ENCODE measurements at places on chromosomes 3 and 15.
A peak's percentile ranks its signal among the peaks of the same experiment; 100 is the strongest.

DNA sequence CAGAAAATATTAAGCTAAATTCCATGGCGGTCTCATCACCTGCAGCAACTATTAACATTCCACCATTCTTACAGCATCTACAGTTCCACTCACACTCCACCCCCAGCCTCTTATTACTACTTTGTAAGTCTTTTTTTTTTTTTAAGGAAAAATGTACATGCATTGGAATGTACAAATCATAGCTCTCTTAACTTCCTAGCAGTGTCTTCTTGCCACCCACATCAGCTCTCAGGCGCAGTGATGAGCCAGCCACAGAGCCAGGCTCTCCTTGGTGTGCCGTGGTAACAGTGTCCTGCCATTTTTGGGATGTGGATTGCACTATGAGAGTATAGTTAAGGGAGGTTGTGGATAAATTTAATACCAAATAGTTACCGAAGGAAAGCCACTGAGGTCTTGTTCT, 17.8 kb downstream of the ABHD17C start:
- no peak for DNase-seq

DNA sequence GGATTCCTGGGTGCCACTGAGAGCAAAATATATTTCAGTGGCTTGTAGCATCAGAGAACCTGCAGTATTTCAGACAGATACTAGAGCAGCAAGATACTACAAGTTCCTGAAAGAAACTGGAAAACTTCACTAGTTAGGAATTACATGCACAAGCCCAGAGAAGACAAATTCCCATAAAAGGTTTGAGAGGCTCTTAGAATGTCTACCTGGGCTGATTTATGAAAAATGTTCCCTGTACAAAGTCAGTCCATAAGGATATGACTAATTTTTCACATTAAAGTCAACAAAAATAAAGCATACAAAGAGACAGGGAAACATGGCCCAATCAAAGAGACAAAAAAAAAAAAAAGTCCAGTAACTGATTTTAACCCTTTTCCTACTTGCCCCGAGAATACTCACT, 302.6 kb downstream of the POLQ start:
- no peak for DNase-seq

- no peak for DNase-seq
Measured at GRCh38 chr3:24235121-24235520, 259.5 kb downstream of the THRB start.

DNA sequence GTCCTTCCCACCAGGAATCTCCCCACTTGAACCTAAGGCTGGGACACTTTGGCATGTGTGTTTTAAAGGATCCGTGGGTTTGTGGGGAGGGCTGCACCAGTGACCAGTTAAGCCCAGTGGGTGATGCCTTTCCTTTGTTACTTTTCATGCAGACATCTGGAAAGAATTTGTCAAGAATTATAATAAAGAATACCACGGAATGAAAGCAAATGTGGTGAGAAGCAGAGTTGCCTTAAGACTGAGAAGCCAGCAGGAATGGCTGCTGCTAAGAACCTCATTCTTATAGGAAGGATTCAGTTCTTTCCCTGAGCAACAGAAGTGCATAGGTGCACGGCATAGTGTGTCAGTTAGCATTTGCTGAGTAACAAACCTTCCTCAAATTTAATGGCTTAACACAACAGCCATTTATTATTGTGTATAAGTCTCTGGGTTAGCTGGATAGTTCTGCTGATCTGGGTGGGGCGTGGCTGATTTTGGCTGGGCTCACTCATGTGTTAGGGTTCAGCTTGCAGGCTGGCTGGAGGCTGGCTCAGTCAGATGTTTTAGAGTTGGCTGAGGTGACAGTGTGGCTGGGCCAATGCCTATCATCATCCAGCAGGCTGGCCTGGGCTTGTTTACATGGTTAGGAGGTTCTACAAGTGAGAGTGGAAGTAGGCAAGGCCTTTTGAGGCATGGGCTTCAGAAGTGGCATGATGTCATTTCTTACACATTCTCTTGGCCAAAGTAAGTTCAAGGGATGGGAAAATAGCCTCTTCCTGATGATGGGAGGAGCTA, 262.7 kb upstream of the CTDSPL start:
- no peak for DNase-seq

DNA sequence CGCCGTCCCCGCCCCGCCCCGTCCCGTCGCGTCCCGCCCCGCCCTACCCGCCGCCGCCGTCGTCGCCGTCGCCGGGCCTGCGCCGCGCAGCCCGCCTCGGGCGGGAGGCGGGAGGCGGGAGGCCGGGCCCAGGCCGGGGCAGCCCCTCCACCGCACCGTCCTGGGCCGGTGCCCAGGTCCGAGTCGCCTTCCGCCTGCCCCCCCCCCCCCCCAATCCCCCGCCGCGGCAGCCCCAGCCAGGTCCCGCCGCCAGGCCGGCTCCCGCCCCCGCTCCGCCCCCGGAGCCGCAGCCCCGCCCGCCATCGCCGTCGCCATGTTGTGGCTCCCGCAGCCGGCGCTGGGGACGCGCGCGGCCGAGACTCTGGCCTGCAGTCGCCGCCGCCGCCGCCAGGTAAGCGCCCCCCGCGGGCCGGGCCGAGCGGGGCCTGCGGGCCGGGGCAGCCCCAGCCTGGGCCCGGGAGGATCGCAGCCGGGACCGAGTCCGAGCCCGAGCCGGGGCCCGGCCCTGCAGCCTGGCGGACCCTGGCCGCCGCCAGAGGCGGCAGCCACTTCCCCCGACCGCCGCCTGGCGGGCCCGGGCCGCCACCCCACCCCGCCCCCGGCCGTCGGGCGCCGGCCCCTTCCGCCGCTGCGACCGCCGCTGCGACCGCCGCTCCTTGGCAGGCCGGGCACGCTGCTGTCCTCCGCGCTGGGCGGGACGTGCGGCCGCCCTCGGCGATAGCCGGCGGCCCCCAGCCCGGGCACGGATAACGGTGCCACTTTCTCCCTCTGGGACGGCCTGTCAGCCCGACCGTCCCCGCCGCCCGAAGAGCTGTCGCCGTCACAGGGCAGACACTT, at the start of gene ZNF592:
TSS of gene ZNF592 (plus strand) at position 319 of the 837 bp plus-strand sequence. CDS start 34,084 bp downstream, outside the sequence.
- DNase-seq: peak; percentile 82

DNA sequence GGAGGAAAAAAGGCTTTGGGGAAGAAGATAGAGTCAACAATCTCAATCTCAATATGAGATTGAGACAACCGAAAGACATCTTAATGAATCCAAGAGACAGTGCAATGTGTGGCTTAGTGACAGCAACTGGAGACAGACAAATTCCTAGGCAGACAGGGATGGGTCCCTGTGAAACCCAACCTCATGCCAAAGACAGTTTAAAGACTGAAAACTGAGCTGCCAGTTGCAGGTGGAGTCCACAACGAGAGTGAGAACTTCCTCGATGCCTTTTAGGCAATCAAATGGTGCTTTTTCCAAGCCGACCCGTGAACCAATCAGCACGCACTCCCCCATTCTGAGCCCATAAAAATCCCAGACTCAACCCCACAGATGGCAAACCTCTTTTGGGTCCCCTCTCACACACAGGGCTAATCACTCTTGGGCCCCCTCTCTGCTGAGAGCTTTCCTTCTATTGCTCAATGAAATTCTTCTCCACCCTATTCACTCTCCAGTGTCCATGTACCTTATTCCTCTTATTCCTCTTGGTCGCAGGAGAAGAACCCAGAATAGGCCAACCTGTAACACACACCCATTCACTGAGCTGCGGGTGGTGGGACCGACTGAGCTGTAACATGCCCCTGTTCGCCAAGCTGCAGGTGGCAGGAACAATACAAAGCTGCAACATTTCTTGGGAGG, 34.8 kb downstream of the ZMAT3 start:
- DNase-seq: no peak

GRCh38 chr3:177475356-177475665, 278.0 kb upstream of the TBL1XR1 start:
- DNase-seq: no peak

GRCh38 chr15:75672646-75673425, 25.1 kb downstream of the SNX33 start:
- no peak for DNase-seq

- DNase-seq: no peak
Measured at GRCh38 chr3:69085168-69085832, 563 bp downstream of the ARL6IP5 start.

GRCh38 chr3:167976516-167977361, 119.0 kb downstream of the GOLIM4 start:
- no peak for DNase-seq

DNA sequence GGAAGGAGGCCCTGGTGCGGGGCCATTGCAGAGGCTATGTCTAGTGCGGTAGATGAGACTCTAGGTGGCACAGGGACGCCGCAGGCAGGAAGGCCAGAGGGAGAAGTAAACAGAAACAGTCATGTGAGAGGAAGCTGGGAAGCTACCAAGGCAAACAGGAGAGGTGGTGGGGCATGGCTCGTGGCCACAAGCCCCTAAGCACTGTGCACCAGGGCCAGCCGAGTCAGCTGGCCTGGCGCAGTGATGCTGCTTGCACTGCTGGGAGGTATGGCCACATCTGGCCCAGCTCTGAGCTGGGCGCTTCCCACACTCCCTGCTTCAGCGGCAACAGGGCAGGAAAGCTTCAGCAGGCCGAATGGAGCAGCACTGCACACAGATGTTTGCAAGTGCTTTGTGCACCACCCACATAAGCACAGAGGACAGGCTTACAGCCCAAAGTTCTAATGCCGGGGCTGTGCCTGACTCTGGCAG, 76.6 kb downstream of the SRGAP3 start:
- DNase-seq: no peak

DNA sequence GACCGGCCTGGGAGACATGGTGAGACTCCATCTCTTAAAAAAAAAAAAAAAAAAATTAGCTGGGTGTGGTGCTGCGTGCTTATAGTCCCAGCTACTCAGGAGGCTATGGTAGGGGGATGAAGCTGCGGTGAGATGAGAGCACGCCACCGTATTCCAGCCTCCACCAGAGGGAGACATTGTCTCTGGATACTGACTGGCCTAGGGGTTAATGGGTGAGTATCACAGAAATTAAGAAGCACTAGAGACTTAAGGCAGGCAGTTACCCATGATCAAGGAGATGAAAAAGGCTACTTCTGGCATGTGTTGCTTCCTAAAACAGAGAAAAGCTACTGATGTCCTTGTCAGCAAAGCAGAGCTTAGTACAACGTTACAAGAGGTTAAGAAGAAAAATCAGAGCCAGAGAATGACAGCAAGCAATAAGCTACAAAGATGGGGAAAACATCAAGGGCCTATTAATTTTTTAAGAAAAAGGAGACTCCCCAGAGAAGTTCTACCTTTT, 8.6 kb downstream of the TFRC start:
- peak; percentile 55 for DNase-seq

DNA sequence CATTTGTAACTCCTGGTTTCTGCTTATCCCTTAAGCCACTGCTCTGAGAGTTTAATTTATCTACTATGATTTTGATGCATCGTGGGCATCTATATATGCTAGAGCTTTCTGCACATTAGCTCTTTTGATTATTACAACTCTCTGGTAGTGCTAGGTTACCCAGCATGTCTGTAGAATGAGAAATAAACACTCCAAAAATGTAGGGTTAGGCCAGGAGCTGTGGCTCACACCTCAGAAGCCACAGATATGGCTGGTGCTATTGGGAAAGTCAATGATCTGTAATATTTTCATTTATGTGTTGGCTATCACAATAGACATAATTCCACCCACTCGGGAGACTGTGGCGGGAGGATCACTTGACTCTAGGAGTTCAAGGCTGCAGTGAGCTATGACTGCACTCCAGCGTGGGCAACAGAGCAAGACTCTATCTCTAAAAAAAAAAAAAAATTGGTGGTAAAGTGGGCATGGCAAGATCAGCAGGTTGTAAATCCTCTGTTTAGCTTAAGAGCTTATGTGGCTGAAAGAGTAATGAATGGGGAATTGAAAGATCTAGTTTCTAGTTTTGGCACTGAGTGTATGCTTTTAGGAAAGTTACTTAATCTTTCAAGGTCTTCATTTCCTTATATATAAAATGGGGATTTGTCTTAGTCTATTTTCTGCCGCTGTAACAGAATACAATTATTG, 6.3 kb downstream of the TIGIT start:
- DNase-seq: no peak

GRCh38 chr3:142275856-142276255, 50.5 kb upstream of the GK5 start:
- DNase-seq: no peak

- DNase-seq: no peak
Measured at GRCh38 chr3:11364181-11364580, 92.0 kb downstream of the ATG7 start.

- no peak for DNase-seq
Measured at GRCh38 chr3:67011414-67012131, 13.5 kb downstream of the KBTBD8 start.

DNA sequence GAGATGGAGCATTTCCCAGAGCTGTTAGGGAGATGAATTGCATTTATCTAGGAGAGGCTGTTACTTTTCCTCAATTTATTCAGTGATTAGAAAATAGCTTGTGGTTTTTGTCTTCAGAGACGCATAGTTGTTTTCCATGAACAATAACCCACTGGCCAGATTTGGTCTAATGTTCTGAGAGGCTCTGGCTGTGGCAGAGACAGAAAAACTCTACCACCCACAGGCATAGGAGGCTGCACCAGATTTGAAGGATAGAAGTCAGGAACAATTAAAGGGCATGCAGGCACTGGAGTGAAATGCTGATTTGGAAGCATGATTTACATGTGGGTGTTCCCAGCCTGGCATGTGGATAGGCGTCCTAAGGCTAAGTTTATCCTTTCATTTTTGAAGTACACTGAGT, 143.5 kb downstream of the NFKBIZ start:
- no peak for DNase-seq

DNA sequence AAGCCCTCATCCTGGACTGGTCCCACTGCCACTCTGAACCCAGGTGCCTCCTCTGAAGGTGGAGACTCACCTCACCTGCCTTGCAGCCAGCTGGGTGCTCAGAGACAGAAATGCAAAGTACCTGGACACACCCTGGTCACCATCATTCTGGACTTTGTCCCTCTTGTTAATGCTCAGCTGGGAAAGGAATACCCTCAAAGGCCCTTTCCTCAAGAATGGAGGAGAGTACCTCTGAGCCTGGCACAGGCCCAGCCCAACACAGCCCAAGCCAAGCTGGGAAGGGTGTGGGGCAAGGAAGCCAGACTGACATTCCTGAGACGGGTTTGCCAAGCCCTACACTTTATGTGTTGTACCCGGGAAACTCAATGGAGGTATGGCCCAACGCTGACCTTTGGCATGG, 983 bp upstream of the ALAS1 start:
- DNase-seq: no peak

- no peak for DNase-seq
Measured at GRCh38 chr3:12686096-12686495, 22.2 kb upstream of the RAF1 start.

GRCh38 chr15:66747886-66748707, 46.1 kb downstream of the SMAD6 start:
- no peak for DNase-seq

DNA sequence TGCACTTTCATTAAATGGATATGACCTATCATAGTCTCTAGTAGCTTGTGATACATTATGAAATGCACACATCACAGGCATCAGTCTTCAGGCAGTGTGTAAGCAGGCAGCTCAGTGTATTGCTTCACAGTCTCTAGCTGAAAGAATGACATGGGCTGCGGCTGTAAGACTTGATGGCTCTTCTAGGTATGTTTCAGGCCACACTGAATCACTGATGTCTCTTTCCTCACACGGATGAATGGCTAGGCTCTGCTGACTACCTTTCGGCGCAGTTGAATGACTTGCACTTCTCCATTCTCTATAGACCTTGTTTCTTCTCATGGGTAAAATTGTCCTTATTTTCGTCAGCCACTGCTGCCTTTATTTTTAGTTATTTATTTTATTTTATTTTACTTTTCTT, 15.4 kb downstream of the APH1B start:
- no peak for DNase-seq

Measured in HEK293T (cell line).